ENCODE measurements at places on chromosomes 13 and 19. TPM values are rescaled to one million over a fixed set of nuclear protein-coding genes. Genes with fewer than 3 reads are reported as not detected.

The PGLYRP2 gene
- not detected for total RNA-seq

The MARCHF2 gene
- 47.1 TPM for total RNA-seq

The NAPSA gene
- 0.45 TPM for total RNA-seq

The PSG6 gene
- total RNA-seq: not detected

The IGFLR1 gene
- 19.0 TPM for total RNA-seq

The ZNF625 gene
- 3.7 TPM for total RNA-seq

The NLRP9 gene
- not detected for total RNA-seq

The GGN gene
- 2.5 TPM for total RNA-seq

The COL5A3 gene
- total RNA-seq: 0.34 TPM

The CYP2F1 gene
- not detected for total RNA-seq

The ZNF430 gene
- total RNA-seq: 2.9 TPM

The ATP8B3 gene
- total RNA-seq: 5.5 TPM

The TBXA2R gene
- 3.4 TPM for total RNA-seq

The CEACAM21 gene
- total RNA-seq: not detected

The VSTM2B gene
- not detected for total RNA-seq

The TRPM4 gene
- total RNA-seq: 12.1 TPM

The DCT gene
- not detected for total RNA-seq

The SHD gene
- total RNA-seq: not detected

The RTBDN gene
- total RNA-seq: not detected

The GPC6 gene
- total RNA-seq: 15.8 TPM

The SPPL2B gene
- total RNA-seq: 25.1 TPM

The SLITRK1 gene
- 0.17 TPM for total RNA-seq

The CA11 gene
- total RNA-seq: 0.74 TPM

The ERCC5 gene
- total RNA-seq: 39.8 TPM

The ECSIT gene
- 39.1 TPM for total RNA-seq

The CRYL1 gene
- total RNA-seq: 15.3 TPM

The SIAH3 gene
- under 0.01 TPM for total RNA-seq

The ZNF559 gene
- 4.4 TPM for total RNA-seq

The LSR gene
- 1.8 TPM for total RNA-seq

The SBK3 gene
- total RNA-seq: 0.15 TPM

The PCDH9 gene
- 4.6 TPM for total RNA-seq

The SHKBP1 gene
- 133 TPM for total RNA-seq

The SIGLEC6 gene
- total RNA-seq: not detected

The MCEMP1 gene
- not detected for total RNA-seq

The SIPA1L3 gene
- 18.8 TPM for total RNA-seq

The PRR22 gene
- total RNA-seq: 0.59 TPM

The GNG7 gene
- total RNA-seq: under 0.01 TPM

The KIR3DL2 gene
- not detected for total RNA-seq

The ZNF415 gene
- total RNA-seq: 1.8 TPM

The TUBA3C gene
- total RNA-seq: not detected

The TEX26 gene
- 0.30 TPM for total RNA-seq

The ZNF229 gene
- total RNA-seq: 2.7 TPM

The UNC13A gene
- not detected for total RNA-seq

The VAV1 gene
- not detected for total RNA-seq

The SYNGR4 gene
- not detected for total RNA-seq

The SLC25A42 gene
- total RNA-seq: 6.9 TPM

The LYL1 gene
- total RNA-seq: 3.2 TPM

The TLE2 gene
- total RNA-seq: 0.45 TPM

The LAIR1 gene
- not detected for total RNA-seq

The NRTN gene
- total RNA-seq: not detected

The SEMA6B gene
- total RNA-seq: 0.45 TPM

The FXYD3 gene
- not detected for total RNA-seq

The RXFP2 gene
- total RNA-seq: not detected

The RFPL4A gene
- not detected for total RNA-seq

The CADM4 gene
- total RNA-seq: 1.5 TPM

The FAM216B gene
- not detected for total RNA-seq

The ZNF723 gene
- not detected for total RNA-seq

The ATP4A gene
- total RNA-seq: not detected

Measured in bronchus fibroblast of lung (primary cell).